Hematopoietic multipotent progenitor cell (in vitro differentiated cells): ENCODE measurements at places on chromosomes 2 and 18. TPM values are rescaled to one million over a fixed set of nuclear protein-coding genes. Genes with fewer than 3 reads are reported as not detected.

GRCh38 chr18:14933049-14933851 lies 185.3 kb downstream of the ANKRD30B start:
- DNase-seq: no peak

- peak; percentile 68 for DNase-seq
These were observed 41.5 kb upstream of the RPE start for GRCh38 chr2:209960676-209961630.

UGT1A4 gene
- not detected for total RNA-seq

EIF2AK3 gene
- total RNA-seq: 8.3 TPM

GRCh38 chr2:69309351-69310110 lies 77.5 kb downstream of the GFPT1 start:
- no peak for DNase-seq

EFR3B gene
- 0.27 TPM for total RNA-seq

GALNT5 gene
- 0.27 TPM for total RNA-seq

GRCh38 chr2:15640261-15640711 lies 48.6 kb downstream of the DDX1 start:
- DNase-seq: peak; percentile 81

DNA sequence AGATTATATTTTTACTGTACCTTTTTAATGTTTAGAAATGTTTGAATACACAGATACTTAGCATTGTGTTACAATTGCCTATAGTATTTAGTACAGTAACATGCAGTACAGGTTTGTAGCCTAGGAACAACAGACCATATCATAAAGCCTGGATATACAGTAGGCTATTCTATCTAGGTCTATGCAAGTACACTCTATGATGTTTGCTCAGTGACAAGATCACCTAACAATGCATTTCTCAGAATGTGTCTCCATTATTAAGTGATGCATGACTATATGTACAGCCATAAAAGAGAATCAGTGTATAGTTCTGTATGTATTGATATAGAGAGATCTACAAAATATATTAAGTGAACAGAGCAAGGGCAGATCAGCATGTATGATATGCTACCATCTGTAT lies 616.4 kb downstream of the XIRP2 start:
- DNase-seq: no peak

- no peak for DNase-seq
These were observed 188.3 kb upstream of the SLC39A10 start for GRCh38 chr2:195468771-195469170.

C2orf66 gene
- total RNA-seq: 0.27 TPM

CD207 gene
- not detected for total RNA-seq

CCDC148 gene
- total RNA-seq: not detected

- no peak for DNase-seq
These were observed 6.5 kb downstream of the RPIA start for GRCh38 chr2:88698027-88698413.

DNA sequence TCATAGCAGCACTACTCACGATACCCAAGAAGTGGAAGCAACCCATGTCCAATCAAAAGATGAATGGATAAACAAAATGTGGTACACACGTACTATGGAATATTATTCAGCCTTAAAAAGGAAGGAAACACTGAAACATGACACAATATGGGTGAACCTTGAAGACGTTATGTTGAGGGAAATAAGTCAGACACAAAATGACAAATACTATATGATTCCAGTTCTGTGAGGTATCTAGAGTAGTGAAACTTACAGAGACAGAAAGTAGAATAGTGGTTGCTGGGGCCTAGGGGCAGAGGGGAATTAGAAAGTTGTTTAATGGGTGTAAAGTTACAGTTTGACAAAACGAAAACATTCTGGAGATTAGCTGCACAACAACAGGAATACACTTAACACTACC lies 24.7 kb downstream of the TLK1 start:
- no peak for DNase-seq

DNA sequence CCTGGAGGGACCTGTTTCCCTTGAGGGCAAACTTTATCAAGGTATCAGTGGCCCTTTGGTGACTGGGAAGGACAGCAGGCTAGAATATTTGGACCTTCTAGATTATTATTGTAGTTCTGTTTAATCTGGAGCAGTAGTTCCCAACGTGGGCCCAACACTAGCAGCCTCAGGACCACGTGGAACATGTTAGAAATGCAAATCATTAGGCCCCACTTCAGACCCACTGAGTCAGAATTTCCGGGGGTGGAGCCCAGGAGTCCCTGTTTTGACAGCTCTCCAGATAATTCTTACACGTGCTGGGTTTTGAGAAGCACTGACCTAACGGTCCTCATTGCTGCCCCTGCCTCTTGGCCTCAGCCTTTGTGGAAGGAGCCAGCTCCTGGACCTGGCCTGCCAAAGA lies 25.5 kb upstream of the DYNC2LI1 start:
- no peak for DNase-seq

DNA sequence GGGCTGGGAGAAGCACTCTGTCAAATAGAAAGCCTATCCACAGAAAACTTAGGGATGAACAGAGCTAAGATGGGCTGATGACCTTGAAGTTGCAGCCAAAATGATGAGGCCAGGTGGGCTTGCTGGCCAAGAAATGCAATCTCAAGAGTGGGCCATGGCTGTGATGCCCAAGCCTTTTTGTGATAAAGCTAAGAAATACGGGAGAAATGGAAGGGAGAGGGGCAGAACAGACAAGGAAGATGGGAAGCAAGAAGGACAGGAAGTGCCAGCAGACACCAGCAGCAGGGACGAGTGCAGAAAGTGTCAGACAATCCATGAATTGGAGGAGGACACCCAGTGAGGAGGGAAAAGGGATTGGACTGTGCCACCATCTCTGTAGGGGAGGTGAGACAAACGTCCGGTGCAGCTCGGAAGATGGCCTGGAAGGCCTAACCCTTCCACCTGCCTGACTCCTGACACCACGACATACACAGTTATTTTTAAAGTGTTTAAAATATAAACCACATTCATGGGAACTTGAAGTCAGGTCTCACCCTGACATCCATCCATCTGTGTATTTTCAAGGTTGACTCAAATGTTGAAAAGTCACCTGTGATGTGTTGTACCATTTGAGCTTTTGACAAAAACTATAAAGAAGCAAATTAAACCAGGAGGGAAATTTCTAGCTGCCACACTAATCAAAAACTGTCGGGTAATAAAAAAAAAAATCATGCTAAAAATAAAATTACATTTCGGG lies 105.5 kb downstream of the BCL2 start:
- DNase-seq: no peak

DNA sequence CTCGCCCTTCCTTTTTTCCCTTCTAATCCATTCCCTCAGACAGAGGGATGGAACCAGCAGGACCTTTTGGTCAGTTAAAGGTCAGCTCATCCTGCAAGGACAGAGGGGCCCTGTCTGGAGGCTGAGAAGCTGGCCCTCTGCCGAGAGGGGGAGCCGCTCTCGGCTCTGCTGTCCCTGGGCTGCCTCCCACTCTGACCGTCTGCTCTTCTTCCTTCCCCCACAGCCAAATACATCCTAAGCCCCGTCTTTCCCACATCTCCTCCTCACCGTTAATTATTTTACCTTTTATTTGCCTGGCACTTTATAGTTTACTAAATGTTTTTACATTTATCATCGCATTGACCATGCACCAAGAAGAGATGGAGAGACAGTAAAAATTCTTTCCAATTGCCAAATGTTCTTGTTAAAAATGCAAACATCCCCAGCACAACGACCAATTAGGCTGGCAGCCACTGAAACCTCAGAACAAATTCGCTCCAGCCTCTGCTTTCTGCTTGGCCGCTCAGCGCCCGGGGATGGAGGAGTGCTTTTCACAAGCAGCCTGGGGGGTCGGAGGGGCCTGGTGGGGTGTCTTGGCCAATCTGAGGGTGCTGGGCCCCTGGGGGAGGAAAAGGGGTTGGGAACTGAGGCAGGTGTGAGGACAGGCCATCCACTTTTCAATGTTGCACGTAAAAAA lies 123.7 kb downstream of the TNS1 start:
- DNase-seq: no peak
